ENCODE measurements at places on chromosomes 6 and 20.

DNA sequence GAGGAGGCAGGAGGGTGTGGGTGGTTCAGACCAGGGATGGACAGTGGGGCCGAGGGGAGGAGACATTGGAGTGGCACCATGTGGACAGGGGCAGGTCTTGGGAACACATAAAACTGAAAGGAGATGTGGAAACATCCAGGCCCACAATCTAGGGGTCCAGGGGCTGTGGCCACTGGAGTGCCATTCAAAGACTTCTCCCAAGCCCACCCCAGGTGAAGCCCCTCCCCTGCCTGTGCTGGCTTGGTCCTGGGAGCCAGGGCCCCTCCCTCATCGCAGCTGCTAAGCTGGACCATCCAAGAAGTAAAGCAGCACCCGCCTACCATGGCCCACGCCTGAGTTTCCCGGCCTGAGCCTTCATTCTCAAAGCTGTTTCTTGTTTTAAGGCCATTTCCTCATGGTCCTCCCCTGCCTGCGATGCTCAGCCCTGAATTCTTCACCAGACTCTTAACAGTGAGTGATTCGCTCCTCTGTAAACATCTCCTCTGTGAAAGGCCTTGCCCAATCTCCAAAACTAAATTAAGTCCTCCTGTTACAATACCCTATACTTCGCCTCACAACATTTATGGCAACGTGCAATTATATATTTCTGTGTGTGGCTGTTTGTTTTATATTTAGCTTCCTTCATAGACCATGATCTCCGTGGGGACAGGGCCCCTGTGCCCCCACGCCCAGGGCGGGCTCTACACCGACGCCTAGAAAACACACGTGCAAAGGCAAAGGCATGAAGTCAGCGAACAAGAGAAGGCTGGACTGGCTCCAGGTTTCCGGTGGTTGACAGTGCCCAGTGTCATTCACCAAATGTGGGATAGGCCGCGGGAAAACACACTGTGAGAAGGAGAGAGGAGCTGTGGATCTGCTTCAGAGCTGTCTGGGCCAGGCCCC lies 267.8 kb downstream of the ERMARD start:
- DNase-seq = no peak

DNA sequence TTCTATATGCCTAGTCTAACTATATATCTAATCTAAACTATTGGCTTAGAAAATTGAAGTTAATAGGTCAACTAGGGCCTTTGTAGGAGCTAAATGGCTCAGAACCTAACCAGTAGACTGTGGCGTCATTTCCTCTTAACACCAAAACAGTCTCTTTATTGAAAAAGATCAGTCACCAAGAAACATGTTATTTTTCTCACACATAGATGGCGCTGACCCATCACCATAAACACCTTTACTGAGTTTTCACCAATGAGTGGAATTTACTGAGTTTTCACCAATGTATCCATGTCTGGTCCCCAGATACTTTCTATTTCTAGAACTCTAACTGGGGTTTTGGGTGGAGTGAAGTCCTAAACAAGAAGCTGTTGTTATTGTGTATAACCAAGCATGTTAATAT lies 636.0 kb downstream of the BCKDHB start:
- DNase-seq = no peak

GRCh38 chr6:32679492-32679891 lies 13.0 kb upstream of the HLA-DQB1 start:
- no peak for DNase-seq

- DNase-seq = no peak
Observed at GRCh38 chr6:25346064-25346463, 66.9 kb downstream of the CARMIL1 start.

- no peak for DNase-seq
Observed at GRCh38 chr6:97958134-97958533, 675.1 kb upstream of the MMS22L start.

GRCh38 chr6:142929751-142930358 lies 15.1 kb downstream of the HIVEP2 start:
- DNase-seq = no peak

DNA sequence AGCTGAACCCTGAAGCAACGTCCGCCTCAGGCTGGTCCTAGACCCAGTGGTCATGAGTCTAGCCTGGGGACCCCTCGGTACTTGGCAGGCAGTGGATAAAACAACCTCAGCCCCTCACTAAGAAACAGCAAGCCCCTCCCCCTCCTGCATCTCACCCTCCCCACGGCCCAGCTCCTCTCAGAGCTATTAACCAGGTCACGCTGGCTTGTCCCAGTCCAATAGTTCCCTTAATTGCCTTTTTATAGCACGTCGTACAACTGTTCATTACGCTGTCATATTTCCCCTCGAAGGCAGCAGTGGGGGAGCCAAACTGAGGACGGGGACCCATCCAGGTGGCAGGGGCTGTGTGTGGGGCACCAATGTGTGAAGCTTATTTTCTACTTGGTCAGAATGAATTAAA lies 8.6 kb upstream of the SLC32A1 start:
- no peak for DNase-seq

DNA sequence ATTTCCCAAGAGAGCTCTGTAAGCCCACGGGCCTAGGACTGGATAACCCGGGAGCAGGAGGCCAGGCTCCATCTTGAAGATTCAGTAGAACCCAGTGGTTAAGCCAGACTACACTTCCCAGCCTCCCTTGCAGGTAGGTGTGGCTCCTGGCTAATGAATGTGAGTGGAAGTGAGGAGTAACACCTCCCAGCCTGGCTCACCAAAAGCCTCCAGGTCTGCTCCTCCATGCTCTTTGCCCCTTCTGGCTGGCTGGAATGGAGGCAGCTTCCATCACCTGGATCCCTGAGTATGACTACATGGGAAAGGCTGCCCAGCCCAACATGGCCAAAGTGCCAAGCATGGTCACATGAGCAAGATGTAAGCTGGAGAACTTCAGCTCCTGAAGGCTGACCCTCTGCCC lies 9.7 kb downstream of the LRRN4 start:
- DNase-seq = no peak

DNA sequence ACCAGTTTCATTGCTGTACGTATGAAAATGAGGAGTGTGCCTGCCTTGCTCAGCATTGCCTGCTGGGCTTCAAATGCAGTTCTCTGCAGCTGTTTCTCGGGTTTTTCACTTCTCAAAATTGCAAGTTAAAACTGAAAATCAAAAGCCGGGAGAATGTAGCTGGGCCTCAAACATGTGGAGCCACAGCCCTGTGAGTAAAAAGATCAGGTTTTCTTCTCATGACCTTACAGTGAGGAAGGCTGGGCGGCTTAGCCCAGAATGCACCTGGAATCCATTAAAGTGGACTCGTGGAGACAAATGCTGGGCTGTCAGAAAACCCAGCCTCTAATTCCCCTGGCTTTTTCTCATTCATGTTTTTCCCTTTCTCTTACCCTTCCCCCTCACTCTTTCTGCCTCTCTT lies 34.4 kb downstream of the DSE start:
- no peak for DNase-seq

DNA sequence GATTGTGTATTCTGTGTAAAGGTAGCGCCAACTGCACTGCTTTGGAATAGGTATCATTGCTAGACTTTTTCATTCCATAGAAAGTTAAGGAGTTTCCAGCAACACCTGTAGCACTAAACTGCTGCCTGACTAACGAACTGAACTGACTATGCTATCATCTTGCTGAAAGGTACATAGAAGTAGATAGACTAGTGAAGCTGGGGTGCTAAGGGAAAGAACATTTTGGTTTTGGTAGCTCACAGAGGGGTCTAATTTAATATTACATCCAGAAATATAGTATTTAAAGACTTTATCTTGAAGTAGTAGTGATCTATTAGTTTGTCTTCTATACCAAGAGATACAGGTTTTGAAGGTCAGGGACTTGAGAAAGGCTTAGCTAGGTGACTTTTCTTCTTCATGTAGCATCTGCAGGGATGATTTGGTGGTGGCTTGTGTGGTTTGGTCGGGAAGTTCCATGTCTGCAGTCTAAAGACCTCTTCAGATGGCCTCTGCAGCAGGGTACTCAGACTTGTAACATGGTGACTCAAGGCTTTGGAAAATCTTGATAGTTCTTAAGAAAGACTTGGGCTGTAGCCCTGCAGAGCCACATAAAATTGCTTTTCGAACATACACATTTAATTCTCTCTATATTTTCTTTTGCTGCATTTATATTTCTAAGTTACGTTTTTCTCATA lies 10.2 kb downstream of the SENP6 start:
- DNase-seq = no peak

GRCh38 chr6:98831057-98831958 lies 3.1 kb upstream of the POU3F2 start:
- DNase-seq = no peak

DNA sequence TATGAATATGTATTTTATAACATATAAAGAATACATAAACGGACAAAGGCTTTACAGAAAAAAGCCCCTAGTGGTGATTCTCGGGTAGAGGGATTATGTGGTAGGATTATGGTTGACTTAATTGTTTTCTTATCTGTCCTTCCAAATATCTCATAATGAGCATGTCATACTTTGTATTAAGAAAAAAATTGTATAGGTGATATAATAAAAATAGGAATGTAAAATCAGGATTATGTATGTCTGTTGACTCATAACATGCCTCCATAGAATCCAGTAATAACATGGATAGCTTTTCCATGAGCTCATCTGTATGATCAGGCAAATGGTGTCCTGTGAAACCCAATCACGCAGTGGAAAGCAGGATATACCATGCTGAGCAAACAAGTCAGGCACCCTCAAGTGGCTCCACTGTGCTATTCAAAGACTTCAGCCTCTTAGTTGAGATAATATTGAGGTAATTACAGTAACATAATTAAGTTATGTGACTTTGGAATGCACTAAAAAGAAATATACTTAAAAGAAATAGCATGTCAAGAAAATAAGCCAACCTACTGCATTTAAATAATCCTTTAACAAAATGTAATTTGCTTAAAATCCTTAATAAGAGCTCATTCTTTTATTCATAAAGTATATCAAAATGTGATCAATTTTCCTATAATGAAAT lies 39.6 kb upstream of the PRELID3B start:
- DNase-seq = no peak

GRCh38 chr20:17786221-17786718 lies 86.5 kb downstream of the BANF2 start:
- DNase-seq = no peak

DNA sequence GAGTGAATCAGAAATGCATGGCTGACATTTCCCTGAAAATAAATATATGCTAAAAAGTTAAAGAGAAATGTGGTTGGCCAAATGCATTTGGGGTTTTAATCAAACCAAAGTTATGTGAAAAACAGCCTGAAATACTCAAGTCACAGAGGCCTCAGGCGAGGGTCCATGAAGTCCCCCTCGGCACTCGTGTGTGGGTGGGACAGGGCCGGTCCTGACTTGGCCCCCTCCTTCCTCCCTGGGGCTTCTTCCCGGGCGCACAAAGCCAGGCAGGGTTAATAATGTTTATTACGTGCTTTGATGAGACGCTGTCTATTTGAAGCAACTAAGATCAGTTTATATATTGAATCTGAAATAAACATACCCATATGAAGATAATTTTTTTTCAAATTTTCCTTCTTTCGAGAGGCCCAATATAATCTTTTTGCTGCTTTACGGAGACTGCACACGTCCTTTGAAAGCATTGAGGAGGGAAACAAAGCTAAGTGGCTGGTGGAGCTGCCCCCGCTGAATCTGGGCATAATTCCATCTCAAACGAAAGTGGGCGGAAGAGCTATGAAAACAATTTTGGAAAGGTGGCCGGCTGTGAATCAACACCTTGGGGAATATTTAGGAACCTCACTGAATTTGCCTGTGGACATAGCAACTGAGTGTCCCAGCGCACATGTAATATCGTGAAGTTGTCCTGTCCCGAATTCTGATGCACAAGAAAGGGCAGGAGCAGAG lies 55.8 kb upstream of the SMOC2 start:
- DNase-seq = no peak

DNA sequence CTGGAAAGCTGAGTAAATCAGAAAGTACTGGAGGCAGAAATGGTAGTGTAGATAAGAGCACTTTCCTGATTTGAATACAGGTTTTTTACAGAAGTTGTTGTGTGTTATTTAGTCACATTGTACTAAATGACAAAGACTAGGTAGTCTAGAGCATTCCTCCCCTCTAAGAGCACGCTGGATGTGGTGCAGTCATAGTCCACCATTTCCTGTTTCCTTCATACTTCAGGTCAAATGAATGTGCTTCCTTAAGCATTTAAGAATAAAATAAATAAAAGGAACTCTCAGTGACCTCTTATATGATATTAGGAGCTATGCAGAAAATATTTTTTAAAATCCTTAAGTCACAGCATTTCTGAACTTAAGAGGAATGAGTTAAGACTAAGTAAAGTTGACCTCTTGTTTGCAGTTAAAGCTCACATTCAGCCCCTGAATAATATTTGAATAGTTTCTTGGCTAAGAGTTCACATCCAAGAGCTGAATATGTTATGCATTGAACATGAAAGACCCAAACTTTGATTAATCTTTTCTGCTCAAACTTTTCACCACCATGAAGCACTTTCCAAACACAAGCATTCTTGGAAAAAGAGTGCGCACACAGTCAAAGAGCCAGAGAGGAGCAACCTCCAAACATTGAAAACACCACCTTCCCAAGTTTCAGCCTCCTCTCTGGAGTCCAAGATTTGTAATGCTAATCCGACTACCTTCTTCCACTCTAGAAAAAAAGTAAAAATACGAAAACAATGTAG lies 53.4 kb upstream of the TMEM30A start:
- DNase-seq = no peak

DNA sequence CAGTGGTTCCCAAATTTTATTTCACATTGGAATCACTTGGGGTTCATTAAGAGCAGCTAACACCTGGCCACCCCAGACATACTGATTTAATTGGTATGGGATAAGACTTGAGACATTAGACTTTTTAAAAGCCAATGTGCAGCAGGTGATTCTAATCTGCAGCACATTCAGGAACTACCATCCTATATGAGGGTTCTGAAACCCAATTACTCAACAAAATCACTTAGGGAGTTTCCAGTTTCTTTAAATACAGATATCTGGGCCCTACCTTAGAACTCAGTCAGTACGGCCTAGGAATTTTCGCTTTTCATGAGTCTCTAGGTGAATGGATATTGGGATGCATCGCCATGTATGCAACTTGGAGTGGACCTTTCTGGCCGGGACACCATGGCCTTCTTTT lies 24.0 kb upstream of the L3MBTL3 start:
- DNase-seq = no peak

DNA sequence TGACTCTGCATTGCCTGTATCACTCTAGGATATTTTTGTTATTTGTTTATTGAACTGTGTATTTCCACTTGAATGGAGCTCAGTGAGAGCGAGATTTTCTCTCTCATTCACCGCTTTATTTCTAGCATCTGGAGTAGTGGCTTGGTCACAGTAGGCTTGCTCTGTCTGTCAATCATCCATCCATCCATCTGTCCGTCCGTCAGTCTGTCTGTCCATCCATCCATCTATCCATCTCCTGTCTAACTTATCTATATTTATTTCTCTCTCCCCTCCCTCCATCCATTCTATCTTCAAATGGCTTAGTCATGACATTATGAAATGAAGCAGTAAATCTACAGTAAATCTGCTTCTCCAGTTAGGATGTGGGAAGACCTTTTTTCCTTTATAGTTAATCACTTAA lies 94.6 kb downstream of the TIAM2 start:
- no peak for DNase-seq

GRCh38 chr6:34958734-34959133 lies 69.7 kb downstream of the ANKS1A start:
- no peak for DNase-seq

GRCh38 chr6:151254451-151255081 lies 14.8 kb downstream of the AKAP12 start:
- DNase-seq = no peak
